ENCODE measurements at places on chromosomes 6 and 20.

- no peak for DNase-seq
These were observed 15.9 kb downstream of the MAP1LC3A start for GRCh38 chr20:34574426-34574825.

GRCh38 chr20:3647473-3647872 is 15.7 kb downstream of the GFRA4 start:
- no peak for DNase-seq

- no peak for DNase-seq
These were observed 96.0 kb downstream of the RIMS1 start for GRCh38 chr6:71982389-71982788.

DNA sequence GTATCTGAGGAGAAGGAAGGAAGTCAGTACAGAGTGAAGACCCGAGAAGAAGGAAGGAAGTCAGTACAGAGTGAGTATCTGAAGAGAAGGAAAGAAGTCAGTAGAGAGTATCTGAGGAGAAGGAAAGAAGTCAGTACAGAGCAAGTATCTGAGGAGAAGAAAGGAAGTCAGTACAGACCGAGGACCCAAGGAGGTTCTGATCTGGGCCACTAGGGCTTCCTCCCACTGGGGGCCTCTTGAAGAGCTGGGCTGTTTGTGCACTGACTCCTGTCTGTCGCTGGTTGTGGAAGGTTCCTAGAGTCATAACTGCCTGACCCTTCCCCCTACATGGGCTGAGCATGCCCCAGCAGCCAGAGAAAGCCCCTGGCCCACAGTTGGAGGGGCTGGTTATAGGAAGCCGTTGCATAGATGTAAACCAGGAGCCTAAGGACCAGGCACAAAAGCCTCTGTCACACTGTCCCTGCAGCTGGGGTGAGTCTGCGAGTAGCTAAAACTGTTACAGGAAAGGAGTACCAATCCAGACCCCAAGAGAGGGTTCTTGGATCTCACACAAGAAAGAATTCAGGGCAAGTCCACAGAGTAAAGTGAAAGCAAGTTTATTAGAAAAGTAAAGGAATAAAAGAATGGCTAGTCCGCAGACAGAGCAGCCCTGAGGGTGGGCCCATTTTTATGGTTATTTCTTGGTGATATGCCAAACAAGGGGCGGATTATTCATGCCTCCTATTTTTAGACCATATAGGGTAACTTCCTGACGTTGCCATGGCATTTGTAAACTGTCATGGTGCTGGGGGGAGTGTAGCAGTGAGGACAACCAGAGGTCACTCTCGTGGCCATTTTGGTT is 395.9 kb downstream of the PREX1 start:
- DNase-seq: no peak

- no peak for DNase-seq
These were observed 905.4 kb upstream of the FLRT3 start for GRCh38 chr20:15242773-15243172.
